ENCODE measurements at places on chromosomes 3 and 15.

DNA sequence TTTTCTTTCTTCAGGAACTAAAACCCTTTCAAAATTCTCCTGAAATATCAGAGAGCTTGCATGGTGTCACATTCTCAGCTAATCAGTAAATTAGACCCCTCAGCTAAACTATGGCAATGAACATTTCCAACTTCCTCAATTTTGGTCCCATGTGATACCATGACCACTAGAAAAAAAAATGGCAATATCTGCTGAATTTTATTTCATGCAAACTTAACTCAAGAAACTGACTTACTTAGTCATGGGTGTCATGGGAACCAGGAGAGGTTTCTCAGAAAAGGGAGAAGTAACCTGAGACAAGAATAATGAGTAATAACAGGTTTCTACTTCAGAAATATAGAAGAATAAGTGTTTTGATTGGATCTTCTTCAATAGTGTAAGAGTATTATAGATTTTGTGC is 784.6 kb upstream of the ALCAM start:
- DNase-seq: no peak

- DNase-seq: no peak
Observed at GRCh38 chr3:159187232-159187631, 385.4 kb downstream of the MFSD1 start.

GRCh38 chr15:50377867-50378751 is 23.1 kb upstream of the GABPB1 start:
- DNase-seq: no peak

GRCh38 chr3:170689893-170690660 is 104.2 kb upstream of the SLC7A14 start:
- peak; percentile 10 for DNase-seq

DNA sequence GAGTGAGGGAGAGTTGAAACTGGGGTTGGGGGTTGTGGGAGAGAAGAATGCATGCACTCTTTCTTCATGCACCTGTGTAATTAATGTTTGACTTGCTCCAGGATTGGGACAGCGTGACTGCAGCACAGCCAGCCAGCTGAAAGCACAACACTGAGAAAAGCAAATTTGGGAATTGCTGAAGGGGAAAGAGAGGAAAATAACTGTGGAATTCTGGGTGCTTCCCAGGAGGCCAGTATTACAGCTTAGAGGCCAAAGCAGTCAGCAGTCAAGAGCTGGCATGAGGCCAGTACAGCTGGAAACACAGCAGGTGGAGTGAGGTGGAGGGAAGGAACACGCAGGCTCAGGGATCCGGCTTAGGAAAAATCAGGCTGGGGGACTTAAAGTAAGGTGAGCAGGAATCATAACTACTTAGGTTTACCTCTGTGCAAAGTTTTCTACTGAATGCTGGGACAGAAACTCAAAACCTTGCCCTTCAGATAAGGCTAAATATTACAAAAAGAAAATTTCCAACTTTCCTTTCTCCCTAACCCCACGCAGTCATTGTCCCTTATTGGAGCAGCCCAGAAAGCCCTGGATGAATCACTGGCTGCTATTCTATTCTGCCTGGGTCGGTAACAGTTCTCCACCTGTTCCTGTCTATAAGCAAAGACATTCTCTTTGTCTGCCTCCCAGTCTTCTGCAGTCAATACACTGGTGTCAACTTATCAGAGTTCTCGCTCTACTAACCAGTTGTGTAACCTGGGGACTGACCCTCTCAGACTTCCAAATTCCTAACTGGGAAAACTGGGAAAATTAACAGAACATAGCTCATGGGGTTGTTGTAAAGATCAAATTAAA is 167.2 kb downstream of the MAGI1 start:
- no peak for DNase-seq

Measured in stimulated activated naive CD8-positive, alpha-beta T cell treated with anti-CD3 and anti-CD28 coated beads, Interleukin-15, amount 100 ng/mL, for 72 hours (primary cell).